Mesenteric fat pad (tissue), 1 donor: ENCODE measurements at places on chromosomes 2 and 18. TPM values are rescaled to one million over a fixed set of nuclear protein-coding genes. Genes with fewer than 3 reads are reported as not detected.

Gene ATP6V1B1
- total RNA-seq = 2.4 TPM

- no peak for DNase-seq
Measured at GRCh38 chr18:32383050-32383819, 87.4 kb downstream of the GAREM1 start.

Gene LBX2
- total RNA-seq = 2.6 TPM

DNA sequence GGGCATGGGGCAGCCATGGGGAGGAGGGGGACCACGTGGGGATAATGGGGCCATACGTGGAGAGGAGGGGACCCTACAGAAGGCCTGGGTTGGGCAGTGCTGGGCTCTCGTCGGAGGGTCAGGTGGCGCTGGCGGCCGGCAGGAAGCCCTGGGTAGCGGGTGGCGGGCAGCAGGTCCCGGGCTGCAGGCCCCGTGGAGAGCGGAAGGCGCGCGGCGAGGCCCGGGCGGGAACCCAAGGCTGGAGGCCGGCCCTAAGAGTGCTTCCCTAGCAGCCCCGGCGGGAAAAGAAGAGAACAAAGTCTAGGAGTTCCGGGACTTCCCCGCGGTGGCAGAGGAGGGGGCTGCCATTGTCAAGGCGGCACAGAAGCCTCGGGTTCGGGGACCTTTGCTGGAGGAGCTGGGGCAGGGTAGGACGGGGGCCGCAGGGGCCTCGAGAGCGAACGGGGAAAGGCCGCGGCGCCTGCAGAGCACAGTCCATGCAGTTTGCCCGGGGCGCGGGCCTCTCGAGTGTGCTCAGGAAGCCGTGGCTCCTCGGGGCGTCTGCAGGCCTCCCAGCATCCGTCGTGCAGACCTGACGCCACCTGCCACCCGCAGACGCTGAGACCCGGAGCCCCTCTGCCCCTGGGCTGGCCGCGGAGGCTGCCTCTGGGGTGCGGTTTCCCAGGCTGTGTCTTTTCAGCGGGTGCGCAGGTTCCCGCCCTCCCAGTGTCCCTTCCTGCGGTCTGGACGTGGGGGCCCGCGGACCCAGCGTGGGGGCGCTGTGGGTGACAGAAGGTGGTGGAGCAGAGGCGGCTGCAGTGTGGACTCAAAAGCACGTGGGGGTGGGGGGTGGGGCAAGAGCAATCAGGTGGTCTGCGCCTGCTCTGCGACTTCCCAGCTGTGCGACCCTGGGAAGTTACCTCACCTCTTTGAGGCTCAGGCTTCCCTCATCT lies 19.4 kb upstream of the NCL start:
- no peak for DNase-seq

GRCh38 chr18:55475916-55476315 lies 112.1 kb downstream of the TCF4 start:
- no peak for DNase-seq
